ENCODE measurements at places on chromosomes 2 and 18.

DNA sequence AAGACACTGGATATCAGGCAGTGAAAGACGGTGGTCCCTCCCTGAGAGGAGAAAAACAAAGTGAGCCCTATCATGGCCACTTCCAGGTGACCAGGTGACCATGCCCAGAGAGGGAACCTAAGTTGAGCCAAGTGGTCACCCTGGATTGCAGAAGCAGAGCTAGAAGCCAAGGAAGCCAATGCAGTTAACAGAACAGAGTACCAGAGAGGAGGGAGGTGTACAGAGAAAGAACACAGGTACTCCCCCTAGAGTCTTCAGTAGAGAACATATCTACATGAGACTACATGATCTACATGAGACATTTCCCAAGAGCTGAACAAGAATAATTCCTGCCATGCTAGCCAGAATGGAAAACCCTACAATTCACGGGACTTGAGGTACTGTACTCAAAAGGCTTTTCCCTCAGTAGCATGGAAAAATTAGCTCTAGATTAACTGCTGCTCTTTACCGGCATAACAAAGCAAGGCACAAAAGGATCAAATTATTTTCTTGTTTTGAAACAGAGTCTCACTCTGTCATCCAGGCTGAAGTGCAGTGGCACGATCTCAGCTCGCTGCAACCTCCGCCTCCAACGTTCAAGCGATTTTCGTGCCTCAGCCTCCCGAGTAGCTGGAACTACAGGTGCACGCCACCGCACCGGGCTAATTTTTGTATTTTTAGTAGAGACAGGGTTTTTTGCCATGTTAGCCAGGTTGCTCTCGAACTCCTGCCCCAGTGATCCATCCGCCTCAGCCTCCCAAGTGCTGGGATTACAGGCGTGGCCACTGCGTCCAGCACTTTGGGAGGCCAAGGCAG, 23.5 kb downstream of the ROCK2 start:
- DNase-seq, result no peak

- peak; percentile 33 for DNase-seq
Measured at GRCh38 chr2:212968284-212969081, 182.9 kb downstream of the IKZF2 start.

GRCh38 chr2:232420463-232421188, 14.0 kb downstream of the ALPG start:
- DNase-seq, result no peak

DNA sequence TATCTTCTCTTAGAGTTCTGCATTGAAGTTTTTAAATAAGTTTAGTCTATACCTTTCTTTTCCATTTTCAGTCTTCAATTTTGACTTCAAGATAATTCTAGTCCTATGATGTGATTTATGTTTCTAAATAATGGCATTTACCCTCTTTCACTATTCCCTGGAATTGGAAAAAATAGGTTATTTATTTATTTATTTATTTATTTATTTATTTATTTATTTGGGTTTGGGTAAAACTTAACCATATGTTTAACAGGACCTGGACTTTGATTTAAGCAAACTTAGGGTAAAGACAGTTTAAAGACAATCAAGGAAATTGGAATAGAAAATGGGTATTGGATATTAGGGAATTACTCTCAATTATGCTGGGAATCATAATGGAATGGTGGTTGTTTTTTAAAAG, 182.1 kb downstream of the RPIA start:
- DNase-seq, result no peak

DNA sequence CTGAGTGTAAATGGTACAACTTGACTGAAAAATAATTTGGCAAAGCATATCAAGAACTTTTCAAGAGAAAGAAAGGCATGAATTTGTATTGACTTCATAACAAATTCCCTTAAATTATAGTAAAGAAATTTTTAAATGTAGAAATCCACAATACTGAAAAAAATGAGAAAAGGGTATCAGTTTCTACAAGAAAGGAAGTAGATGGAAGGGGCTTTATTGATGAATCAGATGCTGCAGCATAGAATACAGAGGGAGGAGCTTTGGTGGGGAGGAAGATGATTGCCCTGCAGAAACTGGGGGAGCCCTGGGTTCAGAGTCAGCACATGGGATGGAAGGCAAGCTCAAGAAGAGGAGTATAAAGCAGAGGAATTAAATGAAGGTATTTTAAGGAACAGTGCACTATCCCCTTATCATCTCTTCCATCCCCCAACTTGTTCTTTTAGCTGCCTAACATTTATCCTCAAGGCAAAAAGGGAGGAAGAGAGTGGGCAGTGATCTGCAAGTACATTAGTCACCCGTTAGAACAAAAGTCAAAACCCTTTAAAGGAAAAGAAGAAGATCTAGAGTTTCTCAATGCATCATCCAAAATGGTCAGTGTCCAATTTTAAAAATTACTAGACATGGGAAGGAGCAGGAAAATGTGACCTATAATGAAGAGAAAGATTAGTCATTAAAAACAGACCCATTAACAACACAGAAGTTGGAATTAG, 77.7 kb downstream of the KCTD18 start:
- DNase-seq, result peak; percentile 22

DNA sequence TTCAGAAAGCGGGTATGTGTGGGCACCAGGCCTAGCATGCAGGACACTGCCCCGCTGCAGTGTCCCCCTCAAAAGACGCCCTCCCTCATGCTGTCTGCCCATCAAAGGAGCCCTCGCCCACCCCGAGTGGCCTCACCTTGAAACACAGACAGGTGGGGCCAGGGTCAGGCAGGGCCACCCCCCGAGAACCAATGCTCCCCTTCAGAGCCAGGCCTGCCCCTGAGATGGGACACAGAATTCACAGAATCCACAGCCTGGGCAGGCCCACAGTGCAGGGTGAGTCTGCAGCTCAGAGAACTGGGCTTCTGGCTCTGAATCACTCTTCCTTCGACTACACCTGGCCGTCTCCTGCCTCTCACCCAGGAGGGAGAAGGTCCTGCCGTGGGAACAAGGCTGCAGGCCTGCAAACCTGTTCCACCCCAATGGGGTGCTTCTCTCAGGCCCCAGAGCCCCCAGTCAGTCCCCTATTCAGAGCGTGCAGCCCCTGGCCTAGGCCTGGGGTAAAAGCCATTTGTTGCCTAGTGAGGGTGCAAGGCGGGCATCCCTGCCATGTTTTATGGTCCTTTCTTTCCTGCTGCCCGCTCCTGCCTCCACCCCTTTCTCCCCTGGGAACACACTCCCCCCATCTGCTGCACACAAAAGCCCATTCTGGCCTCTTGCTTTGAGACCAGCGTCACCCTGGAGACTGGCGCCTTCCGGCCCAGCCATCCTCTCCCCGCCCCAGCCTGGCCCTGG, 11.3 kb upstream of the ARHGEF4 start:
- no peak for DNase-seq

GRCh38 chr2:9753665-9754531, 89.4 kb upstream of the TAF1B start:
- no peak for DNase-seq

- no peak for DNase-seq
Measured at GRCh38 chr18:11800566-11801334, 50.5 kb upstream of the CHMP1B start.

DNA sequence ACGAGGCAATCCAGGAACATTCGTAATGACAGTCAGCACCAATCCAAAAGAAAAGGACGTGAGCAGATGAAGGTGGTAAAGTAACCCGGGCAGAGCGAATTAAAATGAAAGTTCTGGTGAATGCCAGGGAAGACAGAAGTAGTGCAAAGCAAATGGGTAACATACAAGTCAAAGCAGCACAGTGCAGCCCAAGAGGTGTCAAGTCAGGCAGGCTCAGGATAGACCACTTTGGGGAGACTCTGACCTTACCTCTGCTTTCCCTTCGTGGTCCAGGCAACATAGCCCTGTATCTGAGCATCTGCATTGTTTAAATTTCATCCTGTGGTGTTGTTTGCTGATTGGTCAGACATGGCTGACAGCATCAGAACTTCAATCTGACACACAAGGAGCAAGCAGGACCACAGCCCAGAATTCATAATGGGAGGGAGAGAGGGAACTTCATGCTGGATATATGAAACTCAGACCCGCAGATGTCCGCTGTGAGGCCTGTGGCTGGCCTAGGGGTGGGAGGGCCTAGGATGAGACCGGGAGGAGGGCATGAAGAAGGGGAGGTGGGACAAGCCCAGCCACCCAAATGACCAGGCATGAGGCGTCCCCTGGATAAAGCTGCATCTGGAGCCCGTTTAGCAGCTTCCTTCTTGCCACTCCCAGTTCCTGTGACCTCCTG, 285.7 kb downstream of the TCF4 start:
- no peak for DNase-seq

DNA sequence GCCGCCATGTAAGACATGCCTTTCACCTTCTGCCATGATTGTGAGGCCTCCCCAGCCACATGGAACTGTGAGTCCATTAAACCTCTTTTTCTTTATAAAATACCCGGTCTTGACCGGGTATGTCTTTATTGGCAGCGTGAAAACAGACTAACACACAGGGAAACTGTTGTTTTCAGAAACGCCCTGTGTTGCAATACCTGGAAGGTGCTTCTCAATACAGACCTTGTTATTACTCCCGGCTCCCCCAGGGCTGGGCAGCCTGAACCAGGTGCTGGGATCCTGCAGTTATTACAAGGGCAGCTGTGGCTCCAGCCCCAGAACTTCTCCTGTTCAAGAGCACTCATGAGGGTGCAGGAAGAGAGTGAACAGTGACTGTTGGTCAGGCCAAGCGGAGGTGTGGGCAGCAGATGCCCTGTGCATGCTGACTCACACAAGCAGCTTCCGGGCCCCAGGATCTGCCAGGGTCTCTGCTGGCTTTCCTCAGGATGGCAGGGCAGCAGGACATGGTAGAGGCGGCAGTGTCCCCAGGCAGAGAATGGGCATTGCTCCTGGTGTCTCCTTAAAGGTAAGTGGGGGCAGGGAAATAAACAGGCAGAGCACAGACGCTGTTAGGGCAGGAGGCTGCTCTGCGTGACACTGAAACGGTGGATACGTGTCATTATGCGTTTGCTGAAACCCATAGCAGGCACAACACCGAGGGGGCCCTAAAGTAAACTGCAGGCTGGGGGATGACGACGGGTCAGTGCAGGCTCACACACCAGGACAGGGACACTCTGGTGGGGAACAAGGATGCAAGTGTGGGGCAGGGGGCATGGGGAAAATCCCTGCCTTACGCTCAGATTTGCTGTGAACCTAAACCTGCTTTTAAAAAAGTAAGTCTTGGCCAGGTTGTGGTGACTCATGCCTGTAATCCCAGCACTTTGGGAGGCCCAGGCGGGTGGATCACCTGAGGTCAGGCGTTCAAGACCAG, 89.1 kb downstream of the NDUFA10 start:
- DNase-seq, result no peak

DNA sequence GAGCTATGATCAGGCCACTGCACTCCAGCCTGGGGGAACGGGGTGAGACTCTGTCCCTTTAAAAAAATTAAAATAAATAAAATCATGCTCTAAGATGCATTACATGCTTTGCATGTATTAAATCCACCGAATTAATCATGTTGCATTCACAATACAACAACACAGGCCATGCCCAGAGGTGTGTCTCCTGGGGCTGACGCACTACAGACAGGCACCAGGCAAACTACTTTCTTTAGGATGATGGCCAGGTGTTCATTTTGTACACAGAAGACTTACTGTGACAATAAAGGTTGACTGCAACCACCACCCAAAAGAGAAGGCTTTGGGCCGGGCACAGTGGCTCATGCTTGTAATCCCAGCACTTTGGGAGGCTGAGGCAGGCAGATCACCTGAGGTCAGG, 226.8 kb upstream of the PXDN start:
- no peak for DNase-seq

DNA sequence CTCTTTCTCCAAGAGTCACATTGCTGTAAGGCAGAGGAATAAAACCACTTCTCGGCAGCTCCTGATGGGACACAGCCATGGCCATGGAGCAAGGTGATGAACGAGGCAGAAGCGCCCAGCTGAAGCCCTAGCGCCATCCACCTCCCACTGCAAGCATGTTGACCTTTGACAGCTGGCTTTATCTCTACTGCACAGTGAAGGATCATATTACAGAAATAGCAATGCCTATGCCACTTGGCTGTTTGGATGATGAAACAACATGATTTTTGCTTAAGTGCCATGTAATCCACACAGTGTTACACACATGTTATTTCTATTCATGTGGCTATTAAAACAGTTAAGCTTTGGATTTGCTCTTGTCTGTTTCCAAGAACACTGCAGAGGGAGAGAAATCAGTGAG, 167.7 kb downstream of the VAPA start:
- DNase-seq, result no peak

GRCh38 chr2:39875182-39875913, 96.3 kb upstream of the THUMPD2 start:
- DNase-seq, result peak; percentile 96

- DNase-seq, result no peak
Measured at GRCh38 chr18:10514601-10515000, 11.2 kb upstream of the NAPG start.

GRCh38 chr2:48199070-48199469, 292.8 kb upstream of the FBXO11 start:
- no peak for DNase-seq

DNA sequence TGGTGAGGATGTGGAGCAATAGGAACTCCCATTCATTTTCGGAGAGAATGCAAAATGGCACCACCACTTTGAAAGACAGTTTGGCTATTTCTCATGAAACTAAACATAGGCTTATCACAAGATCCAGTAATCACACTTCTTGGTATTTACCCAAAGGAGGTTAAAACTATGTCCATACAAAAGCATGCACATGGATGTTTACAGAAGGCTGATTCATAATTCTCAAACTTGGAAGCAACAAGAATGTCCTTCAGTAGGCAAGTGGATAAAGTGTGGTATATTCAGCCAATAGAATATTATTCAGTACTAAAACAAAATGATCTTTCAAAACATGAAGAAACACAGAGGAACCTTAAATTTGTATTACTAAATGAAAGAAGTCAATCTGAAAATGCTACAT, 440.6 kb downstream of the FBXO15 start:
- no peak for DNase-seq

- peak; percentile 64 for DNase-seq
Measured at GRCh38 chr2:42021464-42021863, 26.4 kb upstream of the PKDCC start.

DNA sequence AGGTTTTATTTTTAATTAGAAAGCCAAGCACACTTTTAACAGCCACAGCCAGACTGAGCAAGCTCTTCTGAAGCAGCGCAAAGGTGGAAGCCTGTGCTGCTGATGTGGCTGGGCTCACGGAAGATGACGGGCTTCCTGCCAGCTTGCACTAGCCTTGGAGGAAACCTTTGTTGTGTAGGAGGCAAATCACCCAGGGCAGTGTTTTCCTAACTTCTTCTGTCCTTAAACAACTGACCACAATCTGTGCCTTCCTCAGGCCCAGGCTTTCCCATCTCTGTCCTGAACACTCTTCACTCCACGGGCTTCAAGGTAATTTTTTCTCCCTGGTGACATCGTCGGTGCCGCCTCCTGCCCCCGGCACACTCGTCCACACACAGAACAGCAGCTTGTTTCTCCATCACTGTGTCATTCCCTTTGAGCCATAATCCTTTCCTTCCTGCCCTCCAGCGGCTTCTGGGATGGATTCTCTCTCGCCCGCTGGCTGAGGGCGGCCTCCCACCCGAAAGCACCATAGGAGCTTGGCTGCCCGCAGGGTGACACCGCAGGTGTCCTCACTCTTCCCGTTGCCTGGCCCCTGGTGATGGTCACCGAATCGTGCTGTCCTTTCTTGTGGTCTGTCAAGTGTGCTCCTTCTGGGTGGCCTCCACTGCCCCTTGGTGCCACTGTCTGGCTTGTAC, 31.1 kb upstream of the INHBB start:
- DNase-seq, result peak; percentile 36

Measured in M059J (cell line).